ENCODE measurements at places on chromosomes 3 and 15.

- DNase-seq = peak; percentile 56
Observed at GRCh38 chr15:80404761-80405553, 775 bp downstream of the ARNT2 start.

GRCh38 chr15:60583946-60584345 is 105.0 kb upstream of the ICE2 start:
- no peak for DNase-seq

DNA sequence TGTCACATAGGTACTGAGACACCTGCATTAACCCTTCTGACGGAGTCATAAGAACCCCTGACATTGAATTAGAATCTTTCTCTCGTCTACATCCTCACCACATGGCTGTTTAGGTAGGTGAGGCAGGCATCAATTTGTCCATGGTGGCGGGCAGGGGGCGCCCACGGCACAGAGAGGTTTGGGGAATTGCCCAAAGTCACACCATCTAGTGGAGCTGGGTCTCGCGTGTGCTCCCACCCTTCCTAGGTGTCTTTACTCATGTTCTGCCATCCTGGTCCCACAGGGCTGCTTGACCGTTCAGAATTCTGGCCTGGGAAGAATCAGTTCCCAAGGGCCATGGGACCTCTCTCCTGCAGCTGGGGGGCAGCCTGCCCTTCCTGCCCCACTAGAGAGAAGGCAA is 14.7 kb upstream of the DLL4 start:
- DNase-seq = no peak

- DNase-seq = no peak
Observed at GRCh38 chr3:50806031-50806430, 131.3 kb downstream of the DOCK3 start.

DNA sequence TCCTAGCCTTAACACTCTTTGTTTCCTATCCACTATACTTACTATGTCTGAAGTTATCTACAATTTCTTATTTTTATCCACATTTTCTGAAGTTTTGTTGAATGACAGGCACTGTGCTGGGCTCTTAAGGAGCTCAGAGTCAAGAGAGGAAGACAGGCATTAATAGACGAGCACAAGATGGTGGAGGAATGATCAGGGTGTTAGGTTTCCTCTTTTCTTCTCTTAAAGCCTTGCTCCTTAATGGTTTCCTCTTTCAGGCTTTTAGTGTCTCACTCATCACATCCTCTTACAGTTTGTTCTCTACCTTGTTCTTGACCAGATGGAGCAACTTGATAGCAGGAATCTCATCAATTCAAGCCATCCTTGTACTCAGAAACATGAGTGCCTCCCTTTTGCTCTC is 52.9 kb upstream of the BCL6 start:
- no peak for DNase-seq

- no peak for DNase-seq
Observed at GRCh38 chr3:131025539-131025938, 1.1 kb downstream of the ASTE1 start.

DNA sequence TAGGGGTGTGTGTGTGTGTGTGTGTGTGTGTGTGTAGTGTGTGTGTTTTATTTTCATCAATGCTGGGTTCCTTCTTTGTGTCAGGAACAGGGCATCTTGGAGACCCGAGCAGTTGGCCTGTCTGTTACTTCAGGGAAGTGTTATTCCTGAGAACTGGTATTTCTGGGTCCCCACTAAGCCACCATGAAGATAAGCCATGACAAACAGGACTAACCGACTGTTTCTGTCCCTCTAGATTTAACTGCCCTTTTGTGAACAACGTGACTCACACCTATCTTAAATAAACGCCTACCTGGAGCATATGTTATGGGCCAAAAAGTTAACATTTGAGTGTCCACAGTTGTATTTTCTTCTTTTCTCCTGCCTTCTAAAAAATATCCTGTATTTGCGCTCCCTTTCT is 19.5 kb downstream of the SIDT1 start:
- no peak for DNase-seq

DNA sequence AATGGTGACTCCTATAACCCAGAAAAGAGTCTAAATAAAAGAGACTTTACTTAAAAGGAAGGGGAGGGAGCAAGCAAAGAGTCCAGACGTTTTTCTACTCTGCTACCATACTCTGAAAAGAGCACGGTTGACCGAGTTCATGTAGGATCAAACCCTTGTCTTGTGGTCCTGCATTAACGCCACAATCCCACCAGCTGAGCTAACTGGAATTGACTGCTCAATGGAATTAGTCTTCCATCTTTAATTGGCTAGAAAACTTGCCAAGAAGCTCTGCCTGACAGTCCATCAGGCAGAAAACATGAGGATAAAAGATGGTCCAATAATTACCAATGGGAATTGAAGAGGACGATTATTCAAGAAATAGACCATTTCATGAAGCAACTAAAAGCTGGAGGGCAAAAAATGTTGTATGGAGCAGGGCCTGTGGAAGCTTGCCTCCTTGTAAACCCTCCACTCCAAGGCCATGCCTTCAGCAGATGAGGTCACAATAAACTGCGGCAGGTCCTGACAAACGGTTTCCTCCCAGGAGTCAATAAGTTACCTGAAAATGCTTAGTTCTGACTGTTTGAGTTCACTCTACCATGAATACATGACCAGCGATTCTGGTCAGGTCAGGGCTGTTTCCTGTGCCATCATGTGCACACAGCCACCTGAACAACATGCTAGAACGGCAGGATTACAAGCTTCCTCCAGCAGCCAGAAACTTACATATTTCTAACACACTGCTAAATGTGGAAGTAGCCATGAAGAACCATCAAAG is 35.6 kb upstream of the ARHGEF3 start:
- DNase-seq = no peak

- no peak for DNase-seq
Observed at GRCh38 chr3:140756240-140757016, 78.6 kb downstream of the TRIM42 start.

DNA sequence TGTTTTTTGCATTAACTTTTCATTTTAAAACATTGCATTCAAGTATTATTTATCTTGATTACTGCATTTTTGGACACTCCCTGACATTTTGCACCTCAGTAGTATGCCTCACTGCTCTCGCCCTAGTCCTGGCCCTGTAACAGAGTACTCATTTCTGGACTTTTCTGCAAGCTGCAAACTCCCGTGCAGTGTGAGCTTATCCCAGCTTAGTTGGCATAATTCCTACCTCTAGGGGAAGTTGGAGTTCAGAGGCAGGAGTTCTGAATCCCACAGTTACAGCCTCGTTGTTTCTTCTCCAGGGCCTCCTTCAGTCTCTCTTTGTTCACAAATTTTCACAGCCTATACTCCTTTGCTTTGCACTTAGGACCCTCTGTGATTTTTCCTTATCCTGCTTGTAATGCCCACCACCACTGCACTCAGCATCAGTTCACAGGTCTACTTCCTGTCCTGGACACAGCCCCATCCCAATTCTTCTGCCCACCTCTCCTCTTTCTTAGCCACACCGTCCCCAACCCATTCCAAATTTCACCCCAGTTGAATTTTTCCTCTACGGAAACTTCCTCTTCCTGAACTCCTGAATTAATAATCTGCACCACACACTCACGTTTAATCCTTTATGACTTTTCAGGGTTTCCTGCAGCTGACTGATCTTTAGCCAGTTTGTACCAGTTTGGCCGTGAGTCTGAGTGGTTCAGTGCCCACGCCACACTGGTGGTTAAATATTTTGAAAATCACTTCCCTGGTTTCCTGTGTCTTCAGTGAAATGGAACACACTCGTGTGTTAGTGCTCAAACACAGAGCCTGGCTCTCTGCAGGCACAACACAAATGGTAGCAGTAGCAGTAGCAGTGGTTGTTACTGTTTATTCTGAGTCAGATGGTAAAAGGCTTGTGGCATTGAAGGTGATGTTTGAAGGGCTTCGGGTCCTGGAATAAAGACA is 6.3 kb upstream of the CTSH start:
- no peak for DNase-seq

DNA sequence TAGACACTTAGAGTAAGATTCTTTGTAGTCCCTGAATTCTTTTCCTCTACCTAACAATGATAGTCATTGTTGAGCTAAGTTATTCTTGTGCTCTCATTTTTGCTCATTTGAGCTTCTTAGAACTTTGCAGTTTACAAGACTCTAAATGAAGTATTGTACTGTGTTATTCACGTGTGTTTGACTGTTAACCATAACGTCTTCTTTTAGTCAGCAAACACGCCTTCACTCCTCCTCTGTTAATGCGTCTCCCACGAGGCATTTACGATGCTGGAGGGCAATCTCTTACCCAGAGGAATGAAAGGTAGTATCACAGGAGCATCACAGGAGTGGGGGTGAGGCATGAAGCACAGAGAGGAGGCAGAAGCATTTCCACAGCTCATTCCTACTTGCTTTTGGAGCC is 14.8 kb upstream of the P2RY14 start:
- DNase-seq = no peak

GRCh38 chr15:33720952-33721351 is 247.3 kb upstream of the CHRM5 start:
- no peak for DNase-seq

- no peak for DNase-seq
Observed at GRCh38 chr3:126424039-126424717, 29.5 kb downstream of the CFAP100 start.

DNA sequence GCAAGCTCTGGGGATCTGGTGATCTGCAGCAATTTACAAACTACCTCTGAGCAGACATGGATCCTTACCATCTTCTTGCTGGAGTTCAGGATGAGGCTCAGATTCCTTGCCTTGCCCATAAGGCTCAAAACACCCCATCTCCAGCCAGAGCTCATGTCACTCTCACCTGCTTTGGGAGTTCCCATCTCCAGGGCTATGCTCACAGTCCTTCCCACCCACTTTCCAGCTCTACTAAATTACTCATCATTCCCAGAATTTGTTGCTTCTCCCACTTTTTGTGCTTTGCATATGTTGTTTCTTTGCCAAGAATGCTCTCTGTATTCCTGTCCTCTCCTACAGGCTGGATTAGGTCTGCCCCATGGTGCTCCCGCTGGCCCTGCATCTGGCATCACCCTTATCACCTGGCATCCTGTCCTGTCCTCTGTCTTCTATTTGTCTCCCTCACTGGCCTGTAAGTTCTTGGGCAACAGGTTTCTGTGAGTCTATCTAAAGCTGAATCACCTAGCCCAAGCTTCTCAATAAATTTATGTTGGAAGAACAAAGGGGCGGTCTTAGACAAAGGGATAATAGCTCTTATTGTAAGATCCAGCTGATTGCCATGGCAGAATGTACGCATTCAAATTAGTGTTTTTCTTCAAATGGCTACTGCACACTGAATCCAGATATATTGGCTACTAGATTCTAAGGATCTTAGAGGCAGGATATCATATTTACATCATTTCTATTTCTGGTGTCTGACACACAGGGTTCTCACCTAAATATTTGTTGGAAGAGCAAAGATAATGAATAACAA is 179.2 kb downstream of the CLSTN2 start:
- no peak for DNase-seq

GRCh38 chr3:45719655-45720487 is 30.7 kb downstream of the SACM1L start:
- DNase-seq = no peak

GRCh38 chr15:50415752-50416404 is 8.3 kb upstream of the USP8 start:
- DNase-seq = no peak

- no peak for DNase-seq
Observed at GRCh38 chr3:61146010-61146890, 105.0 kb downstream of the FHIT start.

DNA sequence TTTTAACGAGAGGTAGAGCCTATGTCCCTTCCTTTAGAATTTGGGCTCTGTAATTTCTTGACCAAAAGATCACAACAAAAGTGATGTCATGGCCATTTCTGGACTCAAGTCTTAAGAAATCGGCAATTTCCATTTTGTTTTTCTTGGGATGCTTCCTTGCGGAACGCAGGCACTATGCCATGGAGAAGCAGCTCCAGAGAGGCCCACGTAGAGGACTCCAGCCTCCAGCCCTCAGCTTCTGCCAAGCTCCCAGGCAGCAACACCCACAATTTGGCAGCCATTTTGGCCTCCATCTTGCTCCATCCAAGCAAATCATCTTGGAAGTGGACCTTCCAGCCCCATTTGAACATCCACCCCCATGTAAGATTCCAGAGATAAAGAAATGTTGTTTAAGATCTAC is 6.0 kb upstream of the GPD1L start:
- no peak for DNase-seq

- no peak for DNase-seq
Observed at GRCh38 chr3:171936191-171936841, 93.2 kb downstream of the TMEM212 start.

- DNase-seq = no peak
Observed at GRCh38 chr15:28051955-28052633, 47.0 kb downstream of the OCA2 start.

DNA sequence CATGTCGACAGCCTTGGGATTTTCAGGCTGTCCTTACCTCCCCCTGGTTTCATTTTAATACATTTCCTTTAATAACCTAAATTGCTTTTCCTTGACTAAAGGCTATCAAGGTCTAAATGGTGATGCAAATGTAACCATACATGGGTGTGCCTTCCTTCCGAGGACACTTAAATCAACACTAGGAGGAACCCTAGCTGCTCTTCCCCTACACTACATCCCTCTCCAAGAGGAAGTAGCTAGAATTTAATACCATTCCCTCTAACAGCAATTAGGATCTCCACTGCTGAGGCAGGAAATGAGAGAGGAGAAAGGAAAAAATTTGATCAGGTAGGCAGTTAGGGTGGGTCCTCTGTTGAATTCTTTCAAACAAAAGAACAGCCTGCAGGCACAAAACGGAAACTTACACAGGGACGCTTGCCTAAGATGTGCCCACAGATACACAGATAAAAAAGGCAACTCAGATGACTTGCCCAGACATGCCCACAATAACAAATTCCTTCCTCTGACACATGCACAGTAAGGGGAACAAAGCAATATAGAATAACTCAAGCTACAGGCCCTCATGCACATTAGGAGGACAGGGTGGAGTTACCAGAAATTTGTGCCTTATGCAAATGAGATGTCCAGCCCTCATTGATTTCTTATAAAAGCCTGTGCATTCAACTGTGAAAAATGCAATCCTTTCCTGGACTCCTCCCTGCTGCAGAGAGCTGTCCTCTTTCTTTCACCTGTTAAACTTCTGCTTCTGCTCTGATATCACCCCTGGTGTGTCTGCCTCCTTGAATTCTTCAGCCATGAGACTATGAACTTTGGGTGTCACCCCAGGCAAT is 1024.4 kb upstream of the CADM2 start:
- no peak for DNase-seq

DNA sequence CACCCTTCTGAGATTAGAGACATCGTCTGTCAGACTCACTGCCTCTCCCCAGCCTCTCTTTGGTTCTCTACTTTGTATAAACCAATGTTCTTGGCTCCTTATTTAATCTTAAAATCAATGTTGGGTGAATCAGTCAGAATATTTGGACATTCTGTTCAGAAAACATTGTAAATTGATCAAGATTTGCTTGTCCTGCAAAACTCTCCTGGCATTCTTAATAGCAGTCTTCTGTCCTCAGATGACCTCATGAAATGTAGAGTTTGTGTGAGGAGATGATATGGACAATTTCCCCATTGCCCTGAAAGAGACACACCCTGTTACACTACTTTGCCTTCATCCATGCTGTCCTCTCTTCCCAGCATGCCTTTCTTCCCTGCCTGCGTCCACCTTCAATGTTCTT is 33.6 kb downstream of the CD200R1L start:
- no peak for DNase-seq
